CD4-positive, alpha-beta T cell treated with Interleukin-1 beta for 1 hour (primary cell): ENCODE measurements at places on chromosomes 11 and 22.

DNA sequence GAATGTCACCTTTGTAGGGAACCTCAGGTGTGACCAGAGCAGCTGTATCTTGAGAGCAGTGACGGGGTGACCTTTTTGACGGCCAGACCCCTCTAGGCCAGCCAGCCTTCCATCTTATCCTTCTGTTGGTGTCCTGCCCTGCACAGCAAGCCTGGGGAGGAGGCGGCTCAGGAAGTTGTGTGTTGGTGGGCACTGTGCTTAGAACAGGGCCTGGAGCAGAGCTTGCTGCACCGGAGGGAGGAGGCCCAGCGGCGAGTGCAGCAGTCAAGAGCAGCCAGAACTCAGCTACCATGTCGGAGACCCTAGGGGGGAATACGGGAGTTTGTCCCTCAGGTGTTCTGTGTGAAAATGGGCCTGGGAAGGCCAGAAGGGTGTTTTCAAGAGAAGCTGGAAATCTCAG is 129.4 kb downstream of the OSBP2 start:
- DNase-seq, result no peak

GRCh38 chr11:107439586-107440167 is 17.9 kb downstream of the CWF19L2 start:
- no peak for DNase-seq

DNA sequence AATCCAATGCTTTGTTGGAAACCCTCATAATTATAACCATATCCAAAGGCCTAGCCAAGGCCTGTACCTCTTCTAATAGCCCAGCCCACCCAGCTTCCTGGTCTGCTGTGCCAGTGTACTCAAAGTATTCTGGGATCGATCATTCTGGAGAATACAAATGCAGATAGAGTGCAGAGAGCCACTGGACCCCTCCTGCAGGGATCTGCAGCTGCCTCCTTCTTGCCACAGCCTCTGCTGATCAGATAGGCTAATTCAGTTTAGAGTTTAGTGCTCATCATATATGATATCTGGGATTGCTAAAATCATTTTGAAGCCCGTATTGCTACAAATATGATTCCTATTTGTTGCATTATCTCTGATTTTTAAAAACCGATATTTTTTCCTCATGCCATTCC is 17.5 kb downstream of the CASP5 start:
- no peak for DNase-seq

DNA sequence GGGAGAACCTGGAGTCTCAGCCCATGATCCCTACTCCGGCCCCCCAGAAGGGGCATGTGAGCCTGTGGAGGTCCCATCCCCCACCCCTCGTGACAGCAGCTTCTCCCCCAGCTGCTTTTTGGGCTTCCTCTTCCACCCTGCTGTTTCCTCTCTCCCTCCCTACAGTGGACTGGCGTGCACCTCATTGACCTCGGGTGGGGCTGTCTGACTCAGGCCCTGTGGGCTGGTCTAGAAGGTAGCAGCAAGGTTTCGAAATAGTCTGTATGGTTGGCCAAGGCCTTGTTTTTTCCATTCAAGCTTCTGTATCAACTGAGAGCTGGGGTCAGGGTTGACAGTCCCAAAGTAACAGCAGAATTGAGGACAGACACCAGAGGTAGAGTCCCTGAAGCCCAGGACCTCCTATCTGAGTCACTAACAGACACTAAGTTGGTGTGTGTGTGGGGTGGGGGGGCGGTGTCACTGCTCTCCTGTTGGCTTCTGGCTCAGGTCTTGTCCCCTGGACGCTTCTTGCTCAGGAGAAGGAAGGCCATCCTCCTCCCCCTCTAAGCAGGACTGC is 7.7 kb downstream of the SLC37A2 start:
- DNase-seq, result peak; percentile 84

DNA sequence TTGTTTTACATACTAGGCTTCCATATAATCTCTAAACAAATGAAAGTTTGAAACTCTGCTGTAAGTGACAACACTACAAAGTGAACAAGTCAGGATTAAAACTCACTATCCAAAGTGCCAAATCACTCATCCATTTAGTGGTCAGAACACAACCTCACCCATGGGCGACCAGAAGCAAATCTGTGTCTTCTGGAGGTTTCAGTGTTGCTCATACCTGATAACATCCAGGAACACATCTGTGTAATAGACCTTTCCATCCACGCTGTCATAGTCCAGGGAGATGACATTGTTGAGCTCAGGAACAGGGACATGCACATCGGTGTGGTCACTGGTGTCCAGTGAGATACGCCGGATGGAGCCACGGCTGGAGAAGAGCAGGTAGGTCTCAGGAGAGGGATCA is 28.5 kb upstream of the CKAP5 start:
- DNase-seq, result no peak

- no peak for DNase-seq
Observed at GRCh38 chr11:95230810-95231126, 234 bp downstream of the SESN3 start.

GRCh38 chr22:34763496-34763895 is 302.5 kb upstream of the ISX start:
- no peak for DNase-seq

DNA sequence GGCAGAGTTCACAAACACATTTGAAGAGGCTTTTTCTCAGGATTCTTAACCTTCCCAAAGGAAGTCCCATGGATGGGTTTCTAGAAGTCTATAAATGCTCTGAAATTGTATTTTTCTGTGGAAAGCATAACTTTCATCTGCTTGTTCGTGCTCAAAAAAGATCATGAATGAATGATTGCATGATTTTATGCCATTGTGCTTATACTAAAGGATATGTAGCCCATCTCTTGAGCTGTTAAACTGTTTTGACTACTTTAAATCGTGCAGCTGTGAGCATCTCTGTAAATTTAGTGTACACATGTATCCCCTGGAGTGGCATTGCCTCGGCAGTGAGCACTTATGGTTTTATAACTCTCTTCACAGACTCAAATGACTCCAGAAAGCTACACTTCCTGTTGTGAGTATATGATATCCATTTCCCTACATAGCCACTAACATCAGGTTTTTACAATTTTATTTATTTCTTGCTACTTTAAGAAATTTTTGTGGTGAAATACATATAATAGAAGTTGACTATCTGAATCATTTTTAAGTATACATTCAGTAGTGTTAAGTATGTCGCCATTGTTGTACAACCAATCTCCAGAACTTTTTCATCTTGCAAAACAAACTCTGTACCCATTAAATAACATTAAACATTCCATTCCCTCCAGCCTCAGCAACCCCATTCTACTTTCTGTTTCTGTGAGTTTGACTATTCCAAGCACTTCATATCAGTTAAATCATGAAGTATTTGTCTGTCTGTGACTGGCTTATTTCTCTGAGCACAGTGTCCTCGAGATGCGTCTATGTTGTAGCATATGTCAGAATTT is 8.0 kb downstream of the NEAT1 start:
- no peak for DNase-seq

DNA sequence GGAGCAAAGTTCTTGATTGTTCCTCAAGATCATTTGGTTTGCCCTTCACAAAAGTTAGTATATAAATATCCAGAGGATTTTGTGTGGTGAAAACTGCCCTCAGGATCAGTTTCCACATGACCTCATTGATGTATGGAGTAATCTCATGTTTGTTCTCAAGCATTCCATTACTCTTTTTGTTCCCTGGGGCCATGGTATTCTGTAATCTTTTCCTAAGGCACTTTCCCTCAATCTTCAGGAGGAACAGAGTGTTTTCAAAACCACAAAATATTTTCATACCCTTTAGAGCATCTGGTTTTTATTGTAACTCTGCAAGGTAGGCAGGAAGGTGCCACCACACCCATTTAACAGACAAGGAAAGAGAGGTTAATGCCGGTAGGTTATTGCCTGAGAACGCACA is 99.6 kb downstream of the FAM181B start:
- DNase-seq, result no peak

GRCh38 chr11:126123686-126124085 is 61.0 kb upstream of the CDON start:
- DNase-seq, result no peak
